ENCODE measurements at places on chromosomes 13 and 19.

GRCh38 chr13:31950111-31950815, 81.3 kb upstream of the FRY start:
- DNase-seq: no peak

GRCh38 chr13:26719356-26719945, 41.1 kb downstream of the GPR12 start:
- no peak for DNase-seq

- DNase-seq: no peak
Measured at GRCh38 chr13:68675209-68675608, 1432.4 kb upstream of the ATXN8OS start.

- no peak for DNase-seq
Measured at GRCh38 chr19:45524575-45525129, 17.4 kb downstream of the VASP start.

DNA sequence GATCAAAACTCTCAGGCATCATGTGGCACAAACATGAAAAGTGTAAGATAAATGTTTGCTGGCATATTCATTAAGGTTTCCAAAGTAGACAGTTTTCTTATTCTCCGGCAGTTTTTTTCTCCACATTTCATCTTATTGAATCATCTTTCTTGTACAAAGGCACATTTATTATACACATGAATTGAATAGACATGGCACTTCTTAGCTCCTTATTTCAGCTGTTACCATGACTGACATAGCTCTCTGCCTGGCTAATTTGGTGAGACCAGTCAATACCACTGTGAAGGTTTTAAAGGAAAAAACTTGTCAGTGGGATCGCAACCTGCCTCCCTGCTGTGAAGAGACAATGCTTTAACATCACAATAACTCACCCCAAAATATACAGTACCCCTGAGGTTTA, 285.0 kb upstream of the PCDH20 start:
- no peak for DNase-seq

DNA sequence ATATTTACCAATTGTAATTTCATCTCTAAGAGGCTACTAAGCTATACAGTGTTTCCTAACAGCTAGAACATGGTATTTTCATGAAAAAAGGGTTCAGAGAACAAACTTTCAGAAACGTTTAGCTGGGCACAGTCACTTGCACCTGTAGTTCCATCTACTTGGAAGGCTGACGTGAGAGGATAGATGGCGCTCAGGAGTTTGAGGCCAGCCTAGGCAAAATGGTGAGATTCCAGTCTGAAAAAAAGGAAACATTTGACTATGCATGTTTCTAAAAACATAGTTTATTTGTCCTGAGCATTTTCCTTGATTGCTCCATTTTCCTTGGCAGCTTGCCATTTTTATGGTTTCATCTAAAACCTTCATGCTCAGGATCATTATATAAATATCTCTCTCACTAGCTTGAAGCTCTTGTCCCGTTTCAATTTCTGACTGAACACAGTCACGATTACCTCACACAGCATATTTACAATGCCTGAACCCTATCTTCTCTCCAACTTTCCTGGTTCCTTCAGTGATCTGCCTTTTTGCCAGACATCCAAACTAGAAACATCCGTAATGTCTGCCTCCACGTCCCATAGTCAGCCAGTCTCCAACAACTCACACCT, 200.8 kb downstream of the RGCC start:
- no peak for DNase-seq

GRCh38 chr13:43157796-43158195, 134.4 kb downstream of the DNAJC15 start:
- DNase-seq: no peak

GRCh38 chr19:50020481-50020880, 4.7 kb downstream of the VRK3 start:
- DNase-seq: no peak

GRCh38 chr19:45113628-45114027, 20.6 kb downstream of the PPP1R37 start:
- no peak for DNase-seq

- no peak for DNase-seq
Measured at GRCh38 chr13:110938662-110939421, 24.0 kb upstream of the ANKRD10 start.

- DNase-seq: no peak
Measured at GRCh38 chr19:16532440-16533234, 9.6 kb downstream of the CHERP start.

- DNase-seq: peak; percentile 42
Measured at GRCh38 chr19:18417250-18418028, 1.8 kb upstream of the SSBP4 start.

- DNase-seq: no peak
Measured at GRCh38 chr19:5956728-5957127, 21.2 kb downstream of the RANBP3 start.

DNA sequence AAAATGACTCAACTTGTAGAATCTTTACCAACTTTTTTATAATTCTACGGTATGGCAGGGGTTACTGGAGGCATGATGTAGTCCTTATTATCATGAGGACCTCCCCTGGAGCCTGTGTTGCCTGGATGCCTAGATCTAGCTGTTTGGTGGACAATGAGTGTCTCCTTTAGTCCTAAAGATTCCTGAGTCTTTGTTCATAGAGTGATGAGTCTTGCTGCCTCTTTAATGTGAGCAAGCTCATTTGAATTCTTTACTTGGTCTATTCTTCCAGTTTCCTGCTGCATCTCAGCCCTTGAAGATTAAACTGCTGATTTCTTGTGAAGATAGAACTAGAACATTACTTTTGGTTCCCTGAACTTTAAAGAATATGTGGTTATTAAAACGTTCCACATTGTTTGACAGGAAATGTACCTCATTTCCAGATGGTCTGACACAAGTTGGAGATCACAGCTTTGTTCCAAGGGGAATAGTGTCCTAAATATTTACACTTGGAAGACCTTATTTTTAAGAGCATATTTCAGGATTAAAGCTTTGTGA, 51.9 kb downstream of the SLAIN1 start:
- DNase-seq: no peak

GRCh38 chr19:33278403-33279269, 23.7 kb downstream of the CEBPA start:
- DNase-seq: no peak

DNA sequence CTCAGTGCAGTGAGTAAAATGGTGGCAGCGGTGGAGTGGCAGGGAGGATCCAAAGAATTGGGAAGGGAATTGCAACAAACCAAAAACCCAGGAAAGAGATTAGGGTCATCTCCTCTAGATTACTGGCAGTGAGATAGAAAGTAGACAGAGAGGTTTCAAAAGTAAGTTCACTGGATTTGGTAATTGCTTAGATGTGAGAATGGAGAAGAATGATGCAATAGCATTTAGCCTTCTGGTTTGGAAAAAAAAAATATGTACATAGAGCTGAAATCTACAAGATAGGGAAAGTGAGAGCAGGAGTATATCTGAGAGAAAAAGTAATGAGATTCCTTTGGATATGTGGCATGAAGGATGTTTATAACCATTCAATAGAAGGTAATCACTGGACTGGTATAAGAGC, 482.6 kb upstream of the GPC6 start:
- no peak for DNase-seq

DNA sequence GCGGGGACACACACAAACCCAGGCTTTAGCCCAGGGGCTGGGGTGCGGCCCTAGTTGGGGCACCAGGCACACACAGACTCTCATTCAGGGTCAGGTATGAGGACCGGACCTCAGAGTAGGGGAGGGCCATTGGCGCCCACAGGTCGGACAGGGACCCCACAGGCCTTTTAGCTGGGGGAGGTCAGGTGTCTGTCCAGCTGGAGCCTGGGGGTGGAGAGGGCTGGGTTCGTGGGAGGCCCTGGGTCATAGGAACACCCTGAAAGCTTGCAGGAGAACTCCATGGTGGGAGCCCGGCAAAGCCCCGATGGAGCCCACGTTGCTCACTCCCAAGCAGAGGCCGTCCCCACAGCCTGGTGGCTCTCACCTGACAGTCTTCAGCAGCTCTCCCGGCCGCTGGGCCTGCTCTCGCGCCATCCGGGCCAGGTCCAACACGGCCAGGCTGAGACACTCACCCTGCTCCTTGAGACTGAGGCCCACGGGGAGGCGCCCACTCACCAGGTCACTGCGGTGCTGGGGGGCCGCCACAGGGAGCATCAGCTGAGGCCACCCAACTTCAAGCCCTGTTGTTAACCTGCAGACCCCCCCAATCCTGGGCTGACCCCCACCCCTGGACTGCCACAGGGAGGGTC, 5.0 kb downstream of the JAK3 start:
- DNase-seq: no peak

DNA sequence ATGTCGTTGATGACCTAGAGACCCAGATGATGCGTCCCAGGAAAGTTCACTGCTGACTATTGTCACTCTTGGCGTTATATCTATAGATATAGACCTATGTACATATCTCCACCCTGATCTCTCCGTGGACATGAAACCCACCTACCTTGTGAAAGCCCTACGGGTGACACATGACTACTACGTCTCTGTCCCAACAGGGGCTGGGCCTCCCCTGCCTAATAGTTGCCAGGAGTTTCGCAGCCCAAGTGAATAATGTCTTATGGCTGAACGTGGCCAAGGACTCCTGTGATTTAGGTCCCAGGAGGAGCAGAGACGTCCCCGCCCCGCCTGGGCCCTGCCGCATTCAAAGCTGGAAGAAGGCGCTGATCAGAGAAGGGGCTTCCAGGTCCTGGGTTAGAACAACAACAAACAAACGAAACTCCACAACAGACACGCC, 4.9 kb upstream of the POU4F1 start:
- no peak for DNase-seq

DNA sequence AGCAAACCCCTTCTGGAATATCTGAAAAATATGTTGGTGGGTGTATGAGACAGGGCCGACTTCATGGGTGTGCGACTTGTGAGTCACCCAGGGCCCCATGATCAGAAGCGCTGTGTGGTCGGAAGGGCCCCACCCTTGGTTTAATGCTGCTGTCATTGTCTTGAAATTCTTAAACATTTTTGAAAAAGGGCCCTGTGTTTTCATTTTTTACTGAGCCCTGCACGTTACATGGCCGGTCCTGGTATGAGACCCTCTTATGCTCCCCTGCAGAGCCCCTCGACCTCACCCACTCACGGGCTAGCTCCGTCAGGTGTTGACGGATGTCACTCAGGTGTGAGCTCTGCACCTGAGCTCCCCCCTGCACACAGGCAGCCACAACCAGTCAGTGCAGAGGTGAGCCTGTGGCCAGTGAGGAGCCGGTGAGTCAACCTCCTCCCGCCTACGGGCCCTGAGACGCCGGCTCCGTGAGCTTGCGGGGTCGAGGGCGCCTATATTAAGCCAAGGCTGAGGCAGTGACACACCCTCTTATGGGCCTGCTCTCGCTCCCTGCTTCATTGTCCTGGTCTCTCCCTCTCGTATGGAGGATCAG, 27.7 kb downstream of the GADD45B start:
- DNase-seq: peak; percentile 87

GRCh38 chr19:28468701-28469459, 744.1 kb downstream of the UQCRFS1 start:
- no peak for DNase-seq

GRCh38 chr13:70623239-70623638, 515.0 kb upstream of the KLHL1 start:
- no peak for DNase-seq

DNA sequence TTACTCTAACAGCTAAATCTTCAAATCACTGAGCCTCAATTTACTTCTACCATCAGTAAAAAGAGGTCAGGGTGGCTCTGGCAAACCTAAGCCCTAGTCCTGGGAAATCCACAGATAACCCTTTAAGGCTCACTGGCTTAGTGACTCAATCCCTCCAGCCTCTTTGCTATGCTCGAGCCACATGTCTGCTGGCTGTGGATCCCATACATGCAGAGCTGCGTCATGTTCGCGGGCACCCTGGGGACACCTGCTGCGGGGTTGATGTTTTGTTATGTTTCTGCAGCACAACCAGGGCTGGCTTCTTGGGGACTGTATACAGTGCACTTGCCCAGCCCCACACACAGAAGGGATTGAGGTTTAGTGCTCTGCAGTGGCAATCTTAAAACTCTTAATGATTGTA, 41.6 kb upstream of the C13orf42 start:
- no peak for DNase-seq

GRCh38 chr19:13499692-13500091, 6.6 kb downstream of the CACNA1A start:
- no peak for DNase-seq

DNA sequence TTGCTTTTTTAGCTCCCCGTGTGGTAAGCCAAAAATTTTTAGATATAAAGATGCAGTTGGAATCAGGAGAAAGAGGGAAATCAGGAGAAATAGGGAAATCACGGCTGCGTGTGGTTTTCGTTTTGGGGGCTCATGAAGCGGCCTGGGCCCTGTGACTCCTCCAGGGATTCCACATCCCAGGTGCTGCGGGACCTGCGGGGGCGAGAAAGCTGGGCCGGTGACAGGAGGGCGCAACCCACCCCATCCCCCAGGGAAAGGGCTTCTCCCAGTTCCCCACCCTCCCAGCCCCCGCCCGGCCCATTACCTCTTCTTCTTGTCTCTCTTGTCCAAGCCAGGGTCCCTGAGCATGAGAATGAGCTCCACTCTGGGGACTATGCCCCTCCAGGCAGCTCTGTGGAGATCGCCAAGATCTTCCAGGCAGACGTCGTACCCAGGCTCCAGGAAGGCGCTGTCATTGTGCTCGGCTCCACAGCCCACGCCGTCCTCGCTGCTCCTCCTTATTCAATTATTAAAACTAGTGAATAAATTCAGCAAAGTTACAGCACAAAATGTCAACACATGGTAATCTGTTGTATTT, 111.0 kb downstream of the MRPL57 start:
- no peak for DNase-seq

DNA sequence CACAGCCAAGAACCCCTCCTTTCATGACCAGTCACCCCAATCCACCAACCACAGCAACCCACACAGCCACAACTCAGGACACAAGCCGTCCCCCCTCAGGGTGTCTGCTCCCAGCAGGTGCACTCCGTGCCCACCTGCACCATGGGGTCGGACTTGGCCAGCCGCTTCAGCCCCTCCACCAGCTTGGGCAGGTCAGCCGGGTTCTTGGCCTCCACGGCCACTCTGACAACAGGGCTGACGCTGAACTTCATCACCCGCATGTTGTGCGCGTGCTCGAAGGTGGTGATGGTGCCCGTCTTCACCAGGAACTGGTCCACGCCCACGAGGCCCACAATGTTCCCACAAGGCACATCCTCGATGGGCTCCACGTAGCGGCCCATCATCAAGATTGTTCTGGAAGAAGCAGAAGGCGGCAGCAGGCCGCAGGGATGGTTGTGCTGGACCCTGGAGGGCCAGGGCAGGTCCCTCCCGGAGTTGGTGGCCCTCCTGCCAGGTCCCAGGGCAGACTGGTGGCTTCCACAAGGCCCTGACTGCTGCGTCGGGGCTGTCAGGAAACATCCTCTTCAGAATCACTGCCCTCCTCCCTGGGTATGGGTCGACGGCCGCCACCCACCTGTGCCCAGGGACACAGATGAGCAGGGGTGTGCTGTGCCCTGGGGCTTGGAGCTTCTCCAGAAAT, 5.5 kb downstream of the EEF2 start:
- DNase-seq: no peak

- DNase-seq: no peak
Measured at GRCh38 chr13:36513266-36513665, 81.0 kb downstream of the CCNA1 start.

All from CD4-positive, alpha-beta T cell treated with Interleukin-2 at 100 ng/mL for 4 hours (primary cell).